ENCODE measurements at places on chromosomes 16 and 17.

GRCh38 chr16:55115506-55115905 is 184.8 kb downstream of the IRX5 start:
- DNase-seq, result no peak

DNA sequence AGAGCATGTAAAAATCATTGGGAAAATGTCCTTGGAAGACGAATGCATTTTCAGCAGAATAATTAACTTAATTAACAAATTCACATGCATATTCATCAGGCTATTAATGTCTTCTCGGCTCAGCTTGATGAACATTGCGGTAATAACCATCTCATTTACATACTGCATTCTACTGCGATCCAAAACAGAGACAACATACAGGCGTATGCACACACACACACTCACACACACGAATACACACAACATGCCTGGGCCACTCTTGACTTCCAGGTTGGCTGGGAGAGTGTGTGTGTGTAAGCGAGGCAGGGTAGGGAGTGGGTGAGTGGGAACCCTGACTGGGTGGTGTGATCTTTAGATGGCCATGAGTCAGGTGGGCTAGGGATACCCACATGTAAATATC is 44.7 kb downstream of the NEUROD2 start:
- no peak for DNase-seq

GRCh38 chr16:87371261-87371866 is 12.2 kb downstream of the FBXO31 start:
- no peak for DNase-seq

DNA sequence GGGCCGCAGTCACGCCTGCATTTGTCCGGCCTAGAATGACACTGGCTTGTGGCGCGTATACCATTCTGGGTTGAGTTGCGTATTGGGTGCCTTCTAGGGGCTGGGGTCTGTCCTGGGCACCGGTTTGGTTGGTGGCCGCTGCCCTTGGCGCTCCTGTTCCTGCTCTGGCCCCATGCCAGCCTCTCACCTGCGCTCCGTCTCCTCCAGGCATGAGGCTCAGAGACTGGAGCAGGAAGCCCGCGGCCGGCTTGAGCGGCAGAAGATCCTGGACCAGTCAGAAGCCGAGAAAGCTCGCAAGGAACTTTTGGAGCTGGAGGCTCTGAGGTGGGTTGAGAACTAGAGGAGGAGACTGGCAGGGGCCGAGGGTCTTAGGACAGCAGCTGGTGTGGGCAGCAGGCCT is 17.4 kb downstream of the CDIPT start:
- no peak for DNase-seq

GRCh38 chr16:67270931-67271338 is 8.4 kb upstream of the PLEKHG4 start:
- DNase-seq, result no peak

DNA sequence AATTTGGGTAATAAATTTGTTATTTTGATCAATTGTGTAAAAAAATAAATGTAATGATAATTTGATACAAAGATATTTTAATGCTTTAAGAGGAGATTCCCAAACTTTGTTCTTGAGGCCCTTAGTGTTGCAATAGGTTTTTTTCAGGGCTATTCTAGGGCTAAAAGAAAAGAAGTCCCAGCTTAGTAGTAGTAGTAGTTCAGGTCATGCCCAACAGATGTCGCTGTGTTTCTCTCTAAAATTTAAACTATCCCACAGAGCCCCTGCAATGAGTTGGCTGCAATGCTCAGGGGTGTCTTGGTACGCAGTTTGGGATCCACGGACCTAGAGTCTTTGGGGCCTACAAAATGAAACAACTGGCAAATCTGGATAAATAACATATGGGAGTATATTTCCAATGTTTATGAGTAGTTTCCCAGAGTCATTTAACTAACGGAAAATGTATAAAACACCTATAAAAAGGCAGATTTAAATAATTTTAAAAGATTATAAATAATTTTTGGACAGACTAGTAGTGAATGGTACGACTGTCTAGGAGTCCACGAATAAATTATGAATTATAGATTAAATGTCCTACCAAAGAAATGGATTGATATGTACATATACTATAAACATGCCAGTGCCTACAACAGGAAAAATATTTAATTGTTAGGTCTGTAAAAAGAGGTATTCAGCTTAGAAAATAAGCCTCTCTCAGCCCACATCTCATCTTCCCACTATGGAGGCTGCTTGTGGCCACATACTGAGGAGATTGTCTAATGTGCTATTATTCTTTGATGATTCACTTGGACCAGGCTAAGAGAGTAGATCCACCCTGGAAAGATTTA is 228.5 kb upstream of the PMFBP1 start:
- peak; percentile 29 for DNase-seq

DNA sequence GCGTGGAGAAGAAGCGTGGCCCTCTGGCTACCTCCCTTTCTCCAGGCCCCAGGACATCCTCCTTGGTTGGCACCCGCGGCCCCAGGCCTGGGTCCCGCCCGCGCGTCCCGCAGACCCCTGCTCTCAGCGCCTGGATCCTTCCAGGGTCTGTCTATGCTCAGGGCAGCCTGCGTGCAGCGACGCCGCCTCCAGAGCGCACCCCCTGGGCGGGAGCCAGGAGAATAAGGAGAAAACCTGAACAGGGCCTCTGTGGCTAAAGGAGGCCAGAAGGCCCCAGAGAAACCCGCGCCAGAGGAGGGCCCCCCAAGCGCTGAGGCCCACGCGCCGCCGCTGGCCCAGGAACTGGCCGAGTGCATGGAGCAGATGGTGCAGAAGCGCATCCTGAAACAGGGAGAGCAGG is 40.4 kb upstream of the DNAJA2 start:
- no peak for DNase-seq

DNA sequence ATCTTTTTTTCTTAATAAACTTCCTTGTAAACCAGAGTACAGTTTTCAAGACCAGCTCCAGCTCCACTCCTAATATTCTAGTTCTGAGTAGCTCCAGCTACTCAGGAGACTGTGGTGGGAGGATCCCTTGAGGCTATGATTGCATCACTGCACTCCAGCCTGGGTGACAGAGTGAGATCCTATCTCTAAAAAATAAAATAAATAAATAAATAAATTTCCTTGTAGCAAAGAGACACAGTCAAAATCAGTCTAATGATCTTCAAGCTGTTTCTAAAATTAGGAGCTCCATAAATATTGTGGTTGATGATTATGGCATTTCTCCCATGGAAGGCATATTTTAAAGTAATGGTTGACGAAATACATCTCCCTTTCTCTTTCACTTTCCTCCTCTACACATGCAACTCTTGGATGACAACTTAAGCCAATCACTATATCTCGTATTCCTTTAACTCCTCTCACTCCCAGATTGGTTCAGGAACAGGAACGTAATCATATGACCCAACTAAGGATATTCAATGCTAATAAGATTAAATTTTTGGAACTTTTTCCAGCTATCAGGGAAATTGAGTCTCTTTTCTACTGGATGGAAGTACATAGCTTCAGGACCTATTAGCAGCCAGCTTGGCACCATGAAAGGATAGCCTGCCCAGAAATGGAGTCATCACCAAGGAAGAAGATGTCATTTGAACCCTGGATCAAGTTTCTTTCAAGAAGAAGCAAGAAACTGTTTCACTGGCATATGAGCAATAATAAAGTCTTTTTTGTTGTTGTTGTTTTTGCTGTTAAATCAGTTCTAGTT is 42.1 kb upstream of the TAOK1 start:
- DNase-seq, result no peak

- DNase-seq, result no peak
Measured at GRCh38 chr16:426906-427249, 1.4 kb downstream of the RAB11FIP3 start.

DNA sequence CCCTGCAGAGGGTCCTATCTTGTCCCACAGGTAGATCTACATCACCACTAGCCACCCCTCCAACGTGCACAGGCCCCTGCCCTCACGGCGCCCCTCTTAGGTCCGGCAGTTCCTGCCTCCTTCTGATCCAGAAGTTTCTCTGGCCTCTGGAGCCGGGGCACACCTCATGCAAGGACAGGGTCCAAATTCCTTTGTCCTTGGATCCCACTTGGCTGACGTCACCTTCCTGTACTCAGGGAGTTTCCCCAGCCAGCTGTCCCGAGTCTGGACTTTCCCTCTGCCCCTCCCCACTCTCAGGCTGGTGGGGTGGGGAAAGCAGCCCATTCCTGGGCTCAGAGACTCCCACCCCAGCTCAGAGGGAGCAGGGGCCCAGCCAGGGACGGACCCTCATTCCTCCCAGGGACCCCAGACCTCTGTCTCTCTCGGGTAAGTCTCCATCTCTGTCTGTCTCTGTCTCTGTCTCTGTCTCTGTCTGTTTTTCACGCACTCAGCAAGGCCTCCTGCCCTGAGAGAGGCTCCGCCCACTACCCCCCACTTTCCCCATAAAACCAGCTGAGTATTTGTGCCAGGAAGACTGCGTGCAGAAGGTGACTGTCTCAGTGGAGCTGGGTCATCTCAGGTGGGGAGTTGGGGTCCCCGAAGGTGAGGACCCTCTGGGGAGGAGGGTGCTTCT is at the start of gene IL32:
Gene IL32 (plus strand): TSS at position 572 of the 673 bp plus-strand sequence. CDS start 172 bp downstream, outside the sequence.
- DNase-seq, result peak; percentile 77

GRCh38 chr16:84816023-84816422 is 3.8 kb upstream of the CRISPLD2 start:
- DNase-seq, result no peak

DNA sequence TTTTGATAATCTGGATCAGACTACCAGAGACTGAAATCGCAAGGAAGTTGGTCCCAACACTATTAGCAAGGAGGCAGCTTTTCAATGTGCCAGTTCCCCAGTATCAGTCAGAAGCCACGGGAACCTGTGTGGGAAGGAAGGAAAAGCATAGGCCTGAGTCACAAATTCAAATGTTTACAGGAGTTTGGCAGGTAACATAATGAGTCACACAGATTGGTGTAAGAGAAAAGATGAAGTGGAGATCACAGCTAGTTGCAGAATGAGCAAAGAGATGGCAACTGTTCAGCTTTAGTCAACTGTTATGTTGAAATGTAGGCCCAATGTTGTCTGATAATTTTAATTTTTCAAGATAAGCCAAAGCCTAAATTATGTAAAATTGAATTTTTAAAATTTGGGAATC is 28.1 kb upstream of the ITGA2B start:
- no peak for DNase-seq

DNA sequence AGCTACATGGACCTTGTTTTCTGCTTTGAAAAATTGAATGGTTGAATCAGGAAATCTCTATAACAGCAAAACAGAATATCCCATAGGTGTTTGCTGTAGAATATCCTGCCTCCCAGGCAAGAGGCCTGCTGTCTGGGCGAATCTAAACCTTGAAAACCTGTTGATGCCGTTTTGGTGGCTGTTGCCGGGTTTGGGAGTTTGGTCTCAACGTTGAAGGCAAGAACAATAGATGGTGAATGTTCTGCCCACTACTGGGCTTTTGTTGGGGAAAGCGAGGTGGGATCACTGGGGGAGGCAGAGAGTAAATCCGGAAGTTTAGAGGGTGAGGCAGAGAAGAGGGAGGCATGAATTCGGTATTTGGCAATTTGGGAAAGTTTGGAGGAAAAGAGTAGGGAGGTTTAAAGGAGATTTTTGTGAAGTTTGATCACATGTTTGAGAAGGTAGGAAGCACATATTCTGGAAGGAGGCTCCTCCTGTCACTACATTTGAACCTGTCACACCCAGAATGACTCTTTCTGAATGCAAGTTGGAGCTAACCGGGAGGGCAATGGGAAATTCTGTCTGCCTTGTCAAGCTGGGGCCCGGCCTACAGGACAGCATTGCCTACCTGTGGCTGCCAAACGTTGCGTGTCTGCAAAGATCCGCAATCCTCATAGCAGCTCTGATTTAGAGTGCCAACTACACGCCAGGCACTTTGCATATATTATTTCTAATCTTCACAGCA is 46.5 kb downstream of the GPRC5B start:
- no peak for DNase-seq

DNA sequence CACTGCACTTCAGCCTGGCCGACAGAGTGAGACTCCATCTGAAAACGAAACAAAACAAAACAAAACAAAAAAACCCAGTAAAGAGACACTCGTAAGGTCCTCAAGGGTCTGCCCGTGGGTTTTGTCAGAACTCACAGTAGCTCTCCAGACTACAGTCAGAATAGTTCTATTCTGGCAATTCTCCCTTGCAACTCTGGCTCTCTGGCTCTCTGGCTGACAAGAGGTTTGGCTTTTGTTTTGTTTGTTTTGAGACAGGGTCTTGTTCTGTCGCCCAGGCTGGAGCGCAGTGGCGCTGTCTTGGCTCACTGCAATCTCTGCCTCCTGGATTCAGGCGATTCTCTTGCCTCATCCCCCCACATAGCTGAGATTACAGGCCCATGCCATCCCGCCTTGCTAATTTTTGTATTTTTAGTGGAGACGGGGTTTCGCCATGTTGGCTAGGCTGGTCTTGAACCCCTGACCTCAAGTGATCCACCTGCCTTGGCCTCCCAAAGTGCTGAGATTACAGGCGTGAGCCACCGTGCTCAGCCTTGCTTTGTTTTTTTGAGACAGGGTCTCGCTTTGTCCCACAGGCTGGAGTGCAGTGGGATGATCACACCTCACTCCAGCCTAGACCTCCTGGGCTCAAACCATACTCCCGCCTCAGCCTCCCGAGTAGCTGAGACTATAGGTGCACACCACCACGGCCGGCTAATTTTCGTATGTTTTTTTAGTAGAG is 20.5 kb upstream of the CHP2 start:
- DNase-seq, result no peak

GRCh38 chr16:19718624-19718965 is 524 bp downstream of the IQCK start:
- DNase-seq, result no peak

DNA sequence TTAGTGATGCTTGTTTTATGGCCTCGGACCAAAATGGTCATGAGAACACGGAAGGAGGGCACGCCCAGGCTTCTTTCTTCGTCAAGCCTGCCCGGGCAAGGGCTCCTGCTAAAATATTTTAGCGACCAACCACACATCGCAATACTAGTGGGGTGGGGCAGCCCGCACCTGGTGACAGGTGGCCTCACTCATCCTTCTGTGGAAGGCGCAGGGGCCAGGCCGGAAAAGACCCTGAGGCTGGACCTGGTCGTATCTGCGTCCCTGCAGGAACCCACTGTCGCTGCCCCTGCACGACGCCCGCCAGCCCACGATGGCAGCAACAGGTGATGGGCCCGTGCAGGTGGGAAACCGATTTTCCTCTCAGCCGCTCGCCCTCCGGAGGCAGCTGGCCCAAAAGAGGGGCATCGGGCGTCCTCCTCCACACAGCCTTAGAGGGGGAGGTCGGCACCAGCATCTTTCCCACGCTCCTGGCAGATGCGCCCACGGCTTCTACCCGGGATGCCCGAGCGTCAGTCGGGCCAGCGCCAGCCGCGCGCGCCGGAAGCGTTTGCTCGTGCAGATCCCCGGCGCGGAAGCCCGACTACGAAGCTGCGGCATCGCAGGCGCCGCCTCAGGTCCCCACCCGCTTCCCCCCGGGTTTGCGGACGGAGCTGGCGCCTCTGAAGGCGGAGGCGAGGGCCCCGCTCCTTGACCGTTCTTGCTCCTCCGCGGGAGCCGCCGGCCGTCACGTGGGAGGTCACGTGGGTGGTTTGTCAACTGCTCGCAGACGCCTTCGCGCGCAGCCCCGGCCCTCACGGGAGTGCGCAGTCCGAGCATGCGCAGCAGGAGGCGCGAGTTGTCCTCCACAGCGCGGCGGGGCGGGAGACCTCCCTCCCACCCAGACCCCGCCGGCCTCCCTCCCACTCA is 22.8 kb upstream of the FOXK2 start:
- peak; percentile 92 for DNase-seq

DNA sequence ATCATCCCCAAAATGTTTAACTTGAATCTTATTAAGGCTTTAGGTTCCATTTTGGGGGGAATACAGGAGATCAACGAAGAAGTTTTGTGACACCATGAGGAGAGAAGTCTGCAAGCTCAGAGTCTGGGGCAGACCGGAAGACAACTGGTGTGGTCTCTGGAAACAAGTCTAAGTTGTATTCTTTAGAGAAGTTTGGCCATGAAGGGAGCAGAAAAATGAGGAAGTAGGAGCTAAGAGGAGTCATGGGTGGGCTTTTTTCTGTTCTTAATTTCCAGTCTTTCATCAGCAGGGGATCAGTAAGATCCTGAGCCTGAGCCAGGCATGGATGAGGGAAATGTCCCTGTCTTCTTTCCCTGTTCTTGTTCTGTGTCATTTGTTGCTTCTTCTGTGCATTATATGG is 35.8 kb upstream of the NF1 start:
- no peak for DNase-seq

Measured in stimulated activated CD4-positive, alpha-beta T cell treated with anti-CD3 and anti-CD28 coated beads, Interleukin-4, amount 100 ng/mL, for 24 hours (primary cell).